ENCODE measurements at places on chromosomes 12 and 14.
A peak's percentile ranks its signal among the peaks of the same experiment; 100 is the strongest.

DNA sequence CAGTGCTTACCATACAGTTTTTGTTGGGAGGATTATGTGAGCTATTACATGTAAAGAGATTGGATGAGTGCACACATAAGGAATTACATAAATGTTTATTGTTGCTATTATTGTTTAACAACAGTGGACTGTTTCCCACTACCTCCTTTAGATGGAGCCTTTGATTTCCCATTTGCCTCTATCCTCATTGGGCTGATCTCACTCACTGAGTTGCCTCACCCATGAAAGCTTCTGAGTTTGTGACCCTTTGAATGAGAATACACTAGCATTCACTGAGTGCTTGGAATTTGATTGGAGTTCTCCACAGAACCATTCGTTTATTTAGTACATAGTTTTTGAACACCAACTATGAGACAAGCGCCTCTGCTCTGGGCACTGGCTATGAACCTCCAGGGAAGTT is 121.0 kb downstream of the HELB start:
- DNase-seq, result no peak

DNA sequence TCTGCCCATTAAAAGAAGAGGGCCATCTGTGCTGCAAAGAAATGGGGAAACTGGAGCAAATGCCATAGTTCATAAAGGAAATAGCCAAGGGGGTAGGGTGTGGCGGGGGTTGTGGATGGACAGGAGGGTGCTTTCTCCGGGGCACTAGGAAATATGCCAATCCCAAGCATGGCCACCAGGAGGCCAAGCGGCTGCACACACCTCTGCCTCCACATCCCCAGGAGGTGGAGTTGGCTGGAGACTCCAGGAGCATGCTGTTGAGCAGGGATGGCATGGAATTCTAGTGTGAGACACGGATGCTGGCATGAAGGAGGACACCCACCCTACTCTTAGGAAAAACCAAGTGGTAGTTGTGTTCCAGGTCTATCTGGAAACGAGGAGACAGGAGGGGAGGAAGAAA is 25.2 kb downstream of the NID2 start:
- peak; percentile 75 for DNase-seq

GRCh38 chr12:8699714-8700113 is 1.9 kb downstream of the RIMKLB start:
- DNase-seq, result no peak

DNA sequence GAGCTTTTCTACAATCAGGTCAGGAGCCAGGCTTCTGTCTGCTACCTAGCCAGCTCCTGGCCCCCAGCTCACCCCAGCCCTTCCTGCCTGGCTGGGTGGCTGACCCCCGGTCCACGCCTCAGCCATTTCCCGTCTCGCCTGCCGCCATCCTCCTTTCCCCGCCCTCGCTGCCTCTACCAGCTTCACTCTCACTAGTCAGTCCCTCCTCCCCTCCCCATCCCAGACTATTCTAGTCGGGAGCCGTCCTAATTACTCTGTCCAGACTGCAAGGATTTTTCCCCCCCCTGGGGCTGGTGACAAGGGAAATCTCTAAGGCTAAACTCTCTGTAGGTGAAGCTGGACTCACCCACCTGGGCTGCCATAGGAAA is 825 bp downstream of the DHH start:
- no peak for DNase-seq

DNA sequence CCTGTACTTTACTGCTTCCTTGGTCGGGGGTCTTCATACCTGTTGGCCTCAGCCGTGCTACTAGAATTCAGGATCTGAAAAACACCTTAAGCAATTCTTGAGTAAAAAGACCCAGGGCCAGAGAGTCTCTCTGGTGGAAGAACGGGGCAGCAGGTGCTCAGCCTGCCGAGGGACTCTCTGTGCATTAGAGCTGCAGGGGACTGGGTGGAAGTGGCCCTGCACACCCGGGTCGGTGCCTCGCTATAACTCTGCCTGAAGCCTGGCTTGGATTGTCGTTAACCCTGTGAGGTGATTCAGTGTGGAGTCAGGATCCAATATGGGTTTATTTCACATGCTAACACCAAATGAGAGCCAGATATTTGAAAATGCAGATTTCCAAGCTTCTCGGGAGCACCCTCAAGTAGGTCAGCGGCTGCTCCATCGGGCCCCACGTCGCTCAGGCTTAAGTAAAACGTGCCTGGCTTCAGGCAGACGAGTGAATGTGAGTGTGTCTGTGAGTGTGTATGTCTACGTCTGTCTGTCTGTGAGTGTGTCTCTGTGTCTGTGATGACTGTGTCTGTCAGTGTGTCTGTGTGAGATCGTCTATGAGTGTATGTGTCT is 35.1 kb upstream of the C14orf180 start:
- no peak for DNase-seq

DNA sequence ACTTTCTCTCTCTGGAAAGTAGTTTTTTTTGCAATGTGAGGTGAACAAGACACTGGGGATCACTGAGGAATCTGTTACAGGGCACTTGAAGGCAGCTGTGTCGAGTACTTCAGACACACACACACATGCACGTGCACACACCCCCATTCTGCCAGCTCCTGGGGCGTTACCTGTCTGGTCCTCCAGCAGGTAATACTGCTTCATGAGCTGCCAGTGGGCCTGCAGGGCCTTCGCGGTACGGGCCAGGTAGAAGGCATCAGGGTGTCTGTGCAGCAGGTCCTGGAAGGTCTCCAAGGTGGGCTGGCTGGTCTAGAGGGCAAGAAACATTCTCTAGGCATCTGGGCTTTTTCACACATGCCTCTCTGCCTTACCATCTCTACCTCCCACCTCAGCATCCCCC is 5.1 kb downstream of the MCRS1 start:
- DNase-seq, result no peak

GRCh38 chr14:103408491-103409155 is 23.4 kb downstream of the MARK3 start:
- peak; percentile 47 for DNase-seq

- no peak for DNase-seq
Measured at GRCh38 chr12:92546635-92547348, 156.0 kb upstream of the PLEKHG7 start.

DNA sequence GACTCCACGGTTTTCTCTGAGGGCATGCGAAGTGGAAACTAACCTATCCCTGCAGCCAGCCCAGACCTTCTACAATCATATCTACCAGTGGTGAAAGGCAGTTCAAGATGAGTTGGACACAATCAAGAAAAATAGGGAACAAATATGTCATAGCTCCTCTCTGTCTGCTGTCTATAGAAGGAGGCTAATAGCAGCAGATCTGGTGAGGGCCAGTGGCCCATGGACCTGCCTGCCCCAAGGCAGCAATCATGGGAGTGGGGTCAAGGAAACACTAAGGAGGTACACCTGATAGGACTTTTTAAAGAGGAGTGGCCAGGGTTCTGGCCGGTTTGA is 149.5 kb downstream of the PRKCH start:
- DNase-seq, result no peak

DNA sequence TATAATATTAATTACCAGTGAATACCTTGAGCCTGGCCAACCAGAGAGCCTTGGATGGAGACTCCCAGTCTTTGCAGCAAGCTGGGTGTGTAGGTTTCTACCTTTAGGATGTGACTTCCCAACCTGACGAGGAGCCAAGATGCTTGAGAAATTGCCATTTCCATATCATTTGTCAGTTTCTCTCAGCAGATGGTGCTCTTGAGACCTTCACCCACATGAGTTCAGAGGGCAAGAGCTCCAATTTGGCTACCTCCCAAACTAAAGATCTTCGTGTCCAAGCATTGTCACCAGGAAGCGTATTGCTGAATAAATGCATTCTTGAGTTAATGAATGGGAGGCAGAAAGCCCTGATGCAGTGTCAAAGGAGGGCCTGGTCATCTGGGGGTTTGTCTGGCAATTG is 106.4 kb upstream of the TBX5 start:
- no peak for DNase-seq

Measured in D341Med (cell line).